Stimulated activated naive CD4-positive, alpha-beta T cell (primary cell): ENCODE measurements at places on chromosomes 5 and 9.

DNA sequence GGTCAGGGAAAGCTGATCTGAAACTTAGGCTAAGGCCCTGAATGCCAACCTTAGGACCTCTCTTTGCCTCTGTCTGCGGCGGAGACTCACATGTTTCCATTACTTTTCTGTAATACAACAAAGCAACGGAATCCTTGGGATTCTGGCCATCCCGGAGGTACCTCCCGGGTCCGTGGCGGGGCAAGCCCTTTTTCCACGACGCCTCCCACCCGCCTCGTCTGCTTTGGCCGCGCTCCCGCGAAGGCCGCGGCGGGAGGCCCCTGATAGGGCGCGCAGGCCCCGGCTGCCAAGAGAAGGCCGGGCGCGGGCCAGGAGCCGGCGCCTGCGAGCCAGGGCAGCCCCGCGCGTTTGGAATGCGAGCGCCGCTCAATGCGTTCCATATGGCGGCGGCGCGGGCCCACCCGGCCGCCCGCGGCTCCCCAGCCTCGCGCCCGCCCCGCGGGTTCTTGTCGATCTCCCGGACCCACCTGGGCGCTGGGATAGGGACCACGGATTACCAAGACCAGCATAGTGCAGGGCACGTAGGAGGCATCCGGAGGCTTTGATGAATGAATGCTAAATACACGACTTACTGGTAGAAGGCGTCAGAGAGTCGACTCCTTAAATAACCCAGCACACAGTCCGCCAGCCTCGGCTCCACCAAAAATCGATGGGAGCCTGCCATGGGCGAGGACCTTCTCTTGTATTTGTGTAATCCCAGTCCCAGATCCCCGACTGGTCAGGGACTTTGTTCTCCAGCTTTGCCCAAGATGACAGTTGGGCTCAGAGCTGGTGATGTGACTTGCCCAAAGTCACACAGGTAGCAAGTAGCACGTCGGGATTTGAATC lies 17.5 kb upstream of the PHF19 start:
- no peak for DNase-seq

DNA sequence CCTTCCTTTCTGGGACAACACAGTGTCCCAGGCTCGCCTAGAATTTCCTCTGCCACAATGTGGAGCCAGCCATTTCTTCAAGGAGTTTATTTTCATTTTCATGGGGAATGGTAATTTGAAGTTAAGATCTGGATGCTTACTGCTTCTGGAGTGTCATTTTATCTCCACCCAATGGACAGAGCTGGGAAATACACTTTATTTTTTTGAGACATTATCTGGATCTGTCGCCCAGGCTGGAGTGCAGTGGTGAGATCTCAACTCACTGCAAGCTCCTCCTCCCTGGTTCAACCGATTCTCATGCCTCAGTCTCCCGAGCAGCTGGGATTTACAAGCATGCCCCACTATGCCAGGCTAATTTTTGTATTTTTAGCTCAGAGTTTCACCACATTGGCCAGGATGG lies 12.7 kb upstream of the THG1L start:
- no peak for DNase-seq

GRCh38 chr9:117303643-117304230 lies 111.1 kb downstream of the ASTN2 start:
- DNase-seq: no peak

GRCh38 chr9:15142878-15143534 lies 164.0 kb downstream of the TTC39B start:
- DNase-seq: no peak

GRCh38 chr9:126723807-126724172 lies 81.0 kb upstream of the ZBTB43 start:
- DNase-seq: peak; percentile 31

DNA sequence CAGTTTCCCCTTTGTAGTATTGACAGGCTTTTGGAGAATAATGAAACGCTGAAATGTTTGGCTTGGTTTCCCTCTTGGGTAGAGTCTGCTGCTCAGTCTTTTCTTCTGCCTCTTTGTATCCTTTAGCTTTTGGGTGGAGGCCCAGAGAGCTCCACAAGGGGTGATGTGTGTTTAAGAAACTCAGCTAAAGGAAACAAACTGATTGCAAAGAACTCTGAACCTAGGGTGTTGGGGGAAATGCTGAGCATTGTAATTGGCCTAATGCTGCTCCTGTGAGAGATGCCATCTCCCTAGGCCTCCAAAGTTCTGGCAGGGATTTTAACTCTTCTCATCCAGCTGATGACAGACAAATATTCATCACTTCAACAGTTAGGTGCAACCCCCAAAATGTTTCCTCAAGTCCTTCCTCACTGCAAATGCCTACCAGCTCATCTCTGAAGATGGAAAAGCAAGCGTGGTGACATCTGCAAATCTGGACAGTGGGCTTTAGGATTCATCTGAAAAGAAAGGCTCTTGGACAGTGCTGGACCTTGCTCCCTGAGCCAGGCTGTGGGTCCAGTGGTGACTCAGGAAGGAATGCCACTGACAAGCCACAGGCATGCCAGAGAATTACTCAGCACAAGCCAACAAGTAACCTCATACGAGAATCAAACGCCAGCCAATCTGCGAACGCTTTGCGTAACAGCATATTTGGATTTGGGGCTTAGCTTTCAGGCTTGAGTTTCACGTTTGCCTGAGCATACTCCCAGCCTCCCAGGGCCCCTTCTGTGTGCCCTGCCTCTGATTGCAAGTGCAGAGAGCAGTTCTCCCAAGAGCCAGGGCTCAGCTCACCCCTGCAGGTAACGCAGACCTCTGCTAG lies 30.5 kb upstream of the ZSWIM6 start:
- no peak for DNase-seq

DNA sequence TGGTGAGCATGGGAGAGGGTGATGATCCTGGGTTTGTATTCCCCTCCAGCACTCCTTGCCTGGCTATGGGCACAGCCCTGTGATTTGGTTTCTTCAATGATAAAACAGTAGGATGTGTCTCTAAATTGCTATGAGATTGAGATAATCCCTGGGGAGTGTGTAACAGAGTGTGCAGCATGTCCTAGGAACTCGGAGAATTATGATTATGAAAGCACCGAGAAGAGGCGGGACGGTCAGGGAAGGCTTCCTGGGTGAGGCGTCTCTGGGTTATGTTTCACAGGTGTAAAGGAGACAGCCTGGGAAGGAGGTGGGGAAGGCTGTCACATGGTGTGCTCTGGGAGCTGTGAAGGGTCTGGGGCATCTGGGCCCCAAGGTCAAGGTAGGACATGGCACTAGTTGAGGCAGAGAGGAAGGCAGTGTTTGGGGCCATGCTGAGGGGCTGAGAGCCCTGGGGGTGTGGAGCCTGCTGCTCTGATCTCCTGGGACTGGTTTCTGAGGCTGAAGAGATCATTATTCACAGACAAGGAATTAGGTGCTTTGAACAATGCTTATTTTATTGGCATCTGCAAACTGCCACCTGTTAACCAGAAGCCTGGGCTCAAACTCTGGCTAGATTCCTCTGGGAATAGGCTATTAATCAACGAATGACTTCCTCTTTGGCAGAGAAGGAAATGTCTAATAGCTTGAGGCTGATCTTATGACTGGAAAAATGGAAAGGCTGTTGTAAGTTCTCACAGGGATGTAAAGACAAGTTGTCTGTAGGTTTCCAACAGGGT lies 73.8 kb upstream of the IL12B start:
- no peak for DNase-seq

DNA sequence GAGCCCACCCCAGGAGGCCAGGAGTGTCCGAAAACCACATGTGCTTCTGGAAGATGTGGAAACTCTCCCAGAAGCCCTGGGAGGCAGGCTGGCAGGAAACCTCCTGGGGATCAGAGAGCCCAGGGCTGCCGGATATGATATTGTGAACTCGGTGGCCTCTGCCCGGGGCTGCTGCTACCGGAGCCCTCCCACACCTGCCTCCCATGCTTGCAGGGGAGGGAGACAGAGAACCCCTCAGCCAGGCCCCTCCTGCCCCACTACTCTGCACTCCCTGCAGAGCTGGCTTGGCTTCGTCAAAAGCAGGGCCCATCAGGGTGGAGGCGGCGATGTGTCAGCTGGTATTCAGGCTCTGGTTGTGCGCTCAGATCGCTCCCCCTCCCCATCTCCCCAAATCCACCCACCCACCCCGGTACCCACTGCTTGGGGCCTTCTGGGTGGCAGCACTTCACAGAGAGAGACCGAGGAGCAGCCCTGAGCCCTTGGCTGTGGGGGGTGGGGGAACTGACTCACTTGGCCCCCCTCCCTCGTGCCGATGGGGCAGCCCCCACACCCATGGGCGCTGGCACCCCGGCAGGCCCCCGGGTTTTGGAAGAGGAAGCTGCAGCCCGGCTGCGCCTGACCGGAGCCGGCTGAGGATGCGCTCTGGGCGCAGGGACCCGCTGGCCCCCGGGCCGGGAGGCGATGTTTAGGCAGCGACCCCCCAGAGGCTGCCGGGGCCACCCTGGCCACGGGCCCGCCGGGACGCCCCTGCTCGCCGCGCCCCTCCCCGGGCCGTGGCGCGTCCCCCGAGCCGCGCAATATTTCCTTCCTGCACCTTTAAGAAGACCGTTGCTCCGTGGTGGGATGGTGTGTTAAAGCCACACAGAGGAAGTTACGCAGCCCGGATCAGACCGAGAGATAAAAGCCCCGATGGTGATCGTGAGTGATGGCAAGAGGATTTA lies 786 bp upstream of the NTNG2 start:
- no peak for DNase-seq

DNA sequence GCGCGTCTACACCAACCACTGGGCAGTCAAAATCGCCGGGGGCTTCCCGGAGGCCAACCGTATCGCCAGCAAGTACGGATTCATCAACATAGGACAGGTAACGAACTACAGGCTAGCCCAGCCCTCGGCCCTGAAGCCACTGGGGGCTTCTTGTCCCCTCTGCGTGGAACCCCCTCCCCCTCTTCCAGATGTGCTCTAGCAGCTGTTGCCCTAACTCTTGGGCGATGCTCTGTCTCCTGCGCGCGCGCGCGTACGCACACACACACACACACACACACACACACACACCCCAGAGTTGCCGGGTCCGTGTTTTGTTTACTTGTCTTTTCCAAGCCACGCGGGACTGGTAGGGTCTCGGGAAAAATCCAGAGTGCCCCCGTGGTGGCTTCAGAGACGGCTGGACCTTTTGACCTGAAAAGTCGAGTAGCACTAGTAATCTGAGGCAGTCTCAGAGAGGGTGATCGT lies 836 bp downstream of the PCSK5 start:
- peak; percentile 39 for DNase-seq

DNA sequence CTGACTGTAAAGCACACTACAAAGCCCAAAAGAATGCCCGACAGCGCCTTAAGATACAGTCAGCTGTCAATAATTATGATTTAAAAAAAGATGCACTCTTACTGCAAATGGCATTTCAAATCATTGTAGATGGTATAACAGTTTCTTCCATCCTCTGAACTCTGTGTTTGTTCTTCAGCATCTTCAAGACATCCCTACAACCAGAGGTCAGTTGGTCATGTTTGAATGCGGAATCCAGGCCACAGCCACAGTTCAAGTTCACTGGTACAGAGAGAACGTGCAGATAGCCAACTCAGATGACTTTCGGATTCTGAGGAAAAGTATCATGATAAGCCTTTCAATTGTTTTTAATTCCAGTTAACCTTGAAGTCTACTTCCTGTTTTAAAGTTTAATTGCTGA lies 8.7 kb upstream of the MYOT start:
- no peak for DNase-seq

DNA sequence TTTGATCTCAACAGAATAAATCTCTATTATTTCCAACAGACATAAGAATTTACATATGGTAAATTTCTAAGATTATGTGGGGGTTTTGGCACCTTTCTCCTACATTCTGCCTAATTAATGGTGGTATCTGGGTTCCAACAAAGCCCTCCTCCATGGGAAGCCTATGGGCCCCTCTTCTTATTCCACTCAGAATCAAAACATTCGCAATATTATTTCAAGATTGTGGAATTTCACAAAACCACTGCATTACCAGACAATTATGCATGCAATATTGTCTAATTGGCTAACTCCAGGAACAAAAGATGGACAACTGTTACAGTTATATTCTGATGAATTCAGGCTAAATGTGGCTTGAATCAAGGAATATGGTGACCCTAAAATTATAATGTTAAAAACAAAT lies 434.0 kb downstream of the NFIB start:
- DNase-seq: no peak

DNA sequence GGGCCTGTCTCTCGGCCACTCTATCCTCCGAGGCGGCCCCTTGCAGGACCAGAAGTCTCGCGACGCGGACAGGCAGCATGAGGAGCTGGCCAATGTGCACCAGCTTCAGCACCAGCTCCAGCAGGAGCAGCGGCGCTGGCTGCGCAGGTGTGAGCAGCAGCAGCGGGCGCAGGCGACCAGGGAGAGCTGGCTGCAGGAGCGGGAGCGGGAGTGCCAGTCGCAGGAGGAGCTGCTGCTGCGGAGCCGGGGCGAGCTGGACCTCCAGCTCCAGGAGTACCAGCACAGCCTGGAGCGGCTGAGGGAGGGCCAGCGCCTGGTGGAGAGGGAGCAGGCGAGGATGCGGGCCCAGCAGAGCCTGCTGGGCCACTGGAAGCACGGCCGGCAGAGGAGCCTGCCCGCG lies 283.5 kb downstream of the ARHGEF28 start:
- no peak for DNase-seq

- no peak for DNase-seq
These were observed 716 bp downstream of the STX17 start for GRCh38 chr9:99907208-99907532.

DNA sequence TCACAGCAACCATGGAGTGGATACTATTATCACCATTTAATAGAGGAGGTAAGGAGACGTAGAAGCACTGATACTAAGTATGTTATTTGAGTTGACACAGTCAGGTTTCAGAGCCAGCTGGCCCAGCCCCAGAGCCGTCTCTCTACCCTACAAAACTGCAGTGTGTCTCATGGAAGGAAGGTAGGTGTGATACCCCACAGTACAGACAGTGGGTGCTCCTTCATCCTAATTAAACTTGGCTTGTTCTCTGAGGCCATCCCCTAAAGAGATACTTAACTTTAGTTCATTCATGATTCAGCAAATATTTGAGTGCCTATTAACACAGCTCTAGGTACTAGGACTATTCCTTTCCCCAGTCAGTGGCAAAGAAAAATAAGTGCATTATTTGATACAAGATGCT lies 22.6 kb downstream of the PIP5K1B start:
- DNase-seq: no peak

- DNase-seq: no peak
These were observed 770.0 kb upstream of the CDH10 start for GRCh38 chr5:25414742-25415141.
